Amygdala (tissue), 56 donors: ENCODE measurements at places on chromosomes 5 and 9.
A peak's percentile ranks its signal among the peaks of the same experiment; 100 is the strongest.

- no peak for DNase-seq
Measured at GRCh38 chr9:137645211-137645610, 26.4 kb downstream of the EHMT1 start.

DNA sequence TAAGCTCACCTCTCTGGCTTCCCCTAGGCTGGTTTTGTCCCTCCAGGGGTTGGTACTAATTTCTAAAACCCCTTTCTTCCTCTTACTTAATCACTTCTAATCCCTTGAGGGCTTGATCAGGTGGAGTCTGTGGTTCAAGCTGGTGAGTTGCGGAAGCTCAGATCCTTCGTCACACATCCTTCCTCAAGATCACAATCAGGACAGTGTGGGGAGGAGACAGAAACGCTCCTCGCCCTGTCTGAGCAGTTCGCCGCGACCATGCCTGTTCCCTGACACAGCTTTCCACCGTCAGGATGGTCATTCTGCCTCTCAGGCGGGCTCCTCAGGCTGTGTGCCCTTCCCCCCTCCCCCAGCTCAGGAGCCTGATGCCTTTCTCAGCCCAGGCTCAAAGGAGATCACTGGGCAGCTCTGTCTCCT is 24.3 kb downstream of the CPLX2 start:
- no peak for DNase-seq

GRCh38 chr5:61679562-61679961 is 347.5 kb downstream of the ZSWIM6 start:
- no peak for DNase-seq

DNA sequence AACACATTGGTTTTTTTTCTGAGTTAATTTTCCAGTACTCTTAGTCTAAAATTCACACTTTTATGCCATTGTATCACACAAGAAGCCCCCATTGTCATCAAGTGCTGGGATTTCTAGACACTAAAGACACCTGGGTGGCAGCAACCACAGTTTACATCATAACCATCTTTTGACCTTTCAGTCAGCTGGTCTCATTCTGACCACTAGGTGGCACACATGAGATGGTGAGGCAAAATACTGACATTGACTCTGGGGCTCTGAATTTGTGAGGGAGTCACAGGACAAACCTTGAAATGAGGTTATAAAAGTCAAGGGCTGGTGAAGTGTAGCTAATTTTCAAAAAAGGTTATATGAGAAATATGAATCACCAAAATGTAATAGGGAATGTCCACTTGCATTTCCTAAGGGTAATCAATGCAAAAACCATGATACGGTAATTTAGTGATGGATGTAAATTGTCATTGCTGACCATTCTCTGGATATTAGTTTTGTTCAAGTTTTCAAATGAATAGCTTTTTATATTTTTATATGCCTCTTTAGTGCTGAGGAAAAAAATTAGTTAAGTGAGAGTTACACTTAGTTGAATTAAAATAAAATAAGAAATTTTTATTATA is 229.4 kb downstream of the DMAC1 start:
- DNase-seq: peak; percentile 21

DNA sequence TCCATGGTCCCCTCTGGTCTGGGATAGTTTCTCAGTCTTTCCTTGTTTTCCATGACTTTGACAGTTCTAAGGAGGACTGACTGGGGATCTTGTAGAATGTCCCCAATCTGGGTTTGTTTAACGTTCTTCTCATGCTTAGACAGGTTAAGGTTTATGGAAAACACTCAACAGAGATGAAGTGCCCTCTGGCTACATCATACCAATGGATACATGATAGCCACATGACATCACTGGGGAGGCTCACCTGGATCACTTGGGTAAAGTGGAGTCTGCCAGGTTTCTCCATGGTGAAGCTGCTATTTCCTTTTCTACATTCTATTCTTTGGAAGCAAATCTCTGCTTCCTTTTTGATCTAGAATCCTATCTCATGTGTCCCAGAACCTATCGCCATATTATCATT is 23.8 kb upstream of the ALDH1B1 start:
- DNase-seq: no peak

DNA sequence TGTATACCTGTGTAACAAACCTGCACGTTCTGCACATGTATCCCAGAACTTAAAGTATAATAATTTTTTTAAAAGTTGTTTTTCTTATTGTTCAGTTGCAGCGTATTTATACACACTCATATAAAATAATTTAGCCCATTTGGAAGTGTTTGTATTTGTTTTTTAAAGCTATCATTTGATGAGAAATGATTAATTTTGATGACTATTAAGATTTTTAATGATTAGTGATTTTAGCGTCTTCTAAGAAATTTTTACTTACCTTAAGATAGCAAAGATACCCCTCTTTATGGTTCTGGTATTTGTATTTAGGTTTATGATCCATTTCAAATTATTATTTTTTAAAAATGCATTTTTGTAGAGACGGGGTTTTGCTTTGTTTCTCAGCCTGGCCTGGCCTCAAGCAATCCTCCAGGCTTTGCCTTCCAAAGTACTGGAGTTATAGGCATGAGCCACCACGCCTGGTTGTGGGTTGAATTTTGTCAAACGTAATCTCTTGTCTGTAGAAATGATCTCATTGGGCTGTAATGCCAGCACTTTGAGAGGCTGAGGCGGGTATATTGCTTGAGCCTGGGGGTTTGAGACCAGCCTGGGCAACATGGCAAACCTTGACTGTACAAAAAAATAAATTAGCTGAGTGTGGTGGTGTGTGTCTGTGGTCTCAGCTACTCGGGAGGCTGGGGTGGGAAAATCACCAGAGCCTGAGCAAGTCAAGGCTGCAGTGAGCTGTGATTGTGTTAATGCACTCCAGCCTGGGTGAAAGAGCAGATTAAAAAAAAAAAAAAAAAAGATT is 26.9 kb downstream of the CSNK1G3 start:
- no peak for DNase-seq

DNA sequence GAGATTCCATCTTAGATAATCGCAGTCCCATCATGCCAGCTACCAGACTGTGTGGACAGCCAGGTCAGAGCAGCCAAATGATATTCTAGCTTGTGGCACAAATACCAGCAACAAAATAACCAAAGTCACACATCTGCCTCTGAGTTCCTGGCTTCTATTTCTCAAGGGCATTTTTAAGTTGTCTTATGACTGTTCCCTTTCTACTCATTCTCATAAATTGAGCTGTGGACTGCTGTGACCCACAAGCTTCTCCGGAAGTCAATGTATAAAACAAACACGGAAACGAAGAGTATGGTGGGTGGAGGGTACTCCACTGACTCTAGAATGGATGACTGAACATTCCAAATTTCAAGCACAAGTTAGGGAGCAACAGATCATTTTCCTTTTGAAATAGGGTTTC is 43.9 kb downstream of the PDCD1LG2 start:
- DNase-seq: no peak

GRCh38 chr9:83622939-83623678 is at the start of gene IDNK:
Gene IDNK, plus strand, starts transcription at chr9:83623143. Its CDS starts 29 bp downstream, at chr9:83623172.
- peak; percentile 71 for DNase-seq

DNA sequence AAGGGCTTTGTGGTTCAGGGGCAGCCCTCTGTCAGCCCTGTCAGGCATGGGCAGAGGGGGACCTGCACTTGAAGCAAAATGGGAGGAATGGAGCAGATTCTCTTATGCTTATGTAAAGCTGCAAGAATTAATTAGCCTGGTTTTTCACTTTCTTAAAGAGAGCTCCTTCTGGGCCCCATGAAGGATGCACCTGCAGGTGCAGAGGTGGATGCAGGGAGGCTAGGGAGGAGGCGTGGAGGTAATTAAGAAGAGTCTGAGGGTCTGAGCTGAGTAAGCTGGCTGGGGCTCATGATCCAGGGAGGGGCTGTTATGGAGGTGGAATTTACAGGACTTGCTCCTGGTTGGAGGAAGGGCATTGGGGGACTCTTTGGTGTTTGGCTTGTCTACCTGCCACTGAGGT is 22.0 kb downstream of the NSG2 start:
- DNase-seq: no peak

DNA sequence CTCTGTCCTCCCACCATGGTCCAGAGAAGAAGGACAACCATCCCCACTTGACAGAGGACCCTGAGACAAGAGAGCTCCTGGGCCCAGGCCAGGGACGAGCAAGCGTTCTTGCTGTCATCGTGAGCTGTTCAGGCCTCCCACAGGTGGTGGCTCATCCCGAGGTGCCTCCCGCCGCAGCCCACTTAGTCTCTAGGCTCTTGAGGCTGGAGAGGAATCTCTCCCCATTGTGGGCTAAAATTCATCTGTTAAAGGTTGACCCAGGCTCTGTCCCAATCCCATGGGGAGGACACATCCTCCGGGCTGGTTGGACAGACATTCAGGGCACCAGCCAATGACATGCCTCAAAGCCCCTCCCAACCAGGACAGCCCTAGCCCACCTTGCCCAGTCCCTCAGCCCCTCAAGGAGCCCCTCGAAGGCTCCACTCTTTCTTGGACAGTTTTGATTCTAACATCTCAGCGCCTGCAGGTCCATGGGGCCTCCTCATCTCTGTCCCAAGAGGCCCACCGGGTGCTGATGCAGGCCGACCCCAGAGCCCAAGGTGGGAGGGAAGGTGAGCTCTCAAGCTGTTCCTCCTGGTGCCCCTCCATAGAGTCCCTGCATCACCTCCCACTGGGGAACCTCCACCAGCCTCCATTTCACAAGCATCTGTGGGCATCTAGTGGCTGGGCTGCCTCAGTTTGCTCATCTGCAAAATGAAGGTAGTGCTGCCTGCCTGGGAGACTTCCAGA is 52.9 kb downstream of the BARX1 start:
- no peak for DNase-seq

DNA sequence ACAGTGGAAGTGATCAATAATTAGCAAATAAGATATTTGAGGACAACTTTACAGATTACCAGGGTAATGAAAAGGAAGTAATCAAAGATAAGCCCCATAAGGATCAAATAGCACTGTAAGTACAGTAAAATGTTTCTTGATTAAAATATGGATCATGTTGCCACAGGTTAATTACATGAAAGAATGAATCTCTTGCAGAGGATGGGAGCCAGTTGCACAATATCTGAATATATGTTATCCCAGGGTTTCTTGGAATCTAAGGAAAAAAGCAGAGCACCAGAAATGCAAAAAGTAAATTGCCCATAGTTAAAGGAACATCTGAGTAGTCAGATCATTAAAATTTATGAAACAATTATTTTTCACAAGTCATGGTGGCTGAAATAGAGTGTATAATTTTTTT is 13.8 kb upstream of the SRP19 start:
- no peak for DNase-seq

DNA sequence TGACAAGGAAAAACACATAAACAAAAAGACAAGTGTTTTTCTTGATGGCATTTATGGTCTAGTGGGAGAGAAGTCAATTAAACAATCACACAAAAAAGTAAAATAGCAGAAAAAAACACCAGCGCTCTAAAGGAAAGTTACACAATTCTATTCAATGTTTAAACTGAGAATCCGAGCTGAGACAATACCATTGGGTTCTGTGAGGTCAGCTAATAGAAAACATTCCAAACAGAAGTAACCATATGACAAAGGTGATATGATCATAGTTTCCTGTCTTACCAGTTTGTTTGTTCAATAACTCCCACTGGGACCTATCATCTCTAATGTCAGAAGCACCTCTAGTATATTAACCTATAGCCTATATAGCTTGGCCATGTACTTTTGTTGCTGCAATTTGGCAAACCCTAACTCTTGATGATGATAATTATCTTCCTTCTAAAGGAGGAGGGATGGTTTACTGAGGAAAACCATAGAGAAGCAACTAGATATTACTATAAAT is 1030.0 kb downstream of the CDH12 start:
- no peak for DNase-seq

GRCh38 chr9:4740638-4741364 is at the start of gene AK3:
Gene AK3, minus strand, starts transcription at chr9:4741202. Its CDS starts 115 bp downstream, at chr9:4741087.
- DNase-seq: peak; percentile 26

GRCh38 chr9:89168901-89169813 is 9.5 kb downstream of the SHC3 start:
- no peak for DNase-seq

DNA sequence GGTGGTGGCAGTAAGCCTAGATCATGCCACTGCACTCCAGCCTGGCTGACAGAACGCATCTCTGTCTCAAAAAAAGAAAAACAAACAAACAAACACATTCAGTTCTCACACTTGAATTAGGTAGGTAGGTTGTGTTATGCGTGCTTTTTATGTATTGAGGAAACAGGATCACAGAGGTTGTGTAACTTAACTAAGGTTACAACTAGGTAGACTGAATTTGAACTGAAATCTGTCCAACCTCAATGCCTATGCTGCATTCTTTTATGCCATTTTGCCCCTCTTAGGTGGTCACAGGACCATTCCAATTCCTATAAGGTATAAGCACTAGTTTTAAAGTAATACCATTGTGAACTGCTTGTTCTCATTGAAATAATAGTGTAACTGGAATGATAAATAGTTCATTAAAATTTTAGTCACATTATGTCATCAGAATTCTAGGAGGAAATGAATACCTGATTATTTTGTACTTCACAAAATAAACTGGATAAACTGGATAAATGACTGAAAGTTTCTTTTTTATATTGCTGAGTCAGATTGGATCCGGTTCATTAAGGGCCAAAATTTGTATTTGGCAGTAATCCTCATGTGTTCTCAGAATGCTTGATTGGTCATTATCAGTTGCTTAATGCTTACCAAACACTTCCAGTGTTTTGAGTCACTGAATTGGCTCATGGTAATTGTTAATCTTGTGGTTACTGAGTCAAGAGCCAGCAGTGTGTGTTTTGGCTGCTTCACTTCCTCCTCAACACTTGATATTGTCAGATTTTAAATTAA is 7.1 kb downstream of the UBAP1 start:
- DNase-seq: no peak

GRCh38 chr9:91245431-91246313 is 116.0 kb downstream of the AUH start:
- no peak for DNase-seq

DNA sequence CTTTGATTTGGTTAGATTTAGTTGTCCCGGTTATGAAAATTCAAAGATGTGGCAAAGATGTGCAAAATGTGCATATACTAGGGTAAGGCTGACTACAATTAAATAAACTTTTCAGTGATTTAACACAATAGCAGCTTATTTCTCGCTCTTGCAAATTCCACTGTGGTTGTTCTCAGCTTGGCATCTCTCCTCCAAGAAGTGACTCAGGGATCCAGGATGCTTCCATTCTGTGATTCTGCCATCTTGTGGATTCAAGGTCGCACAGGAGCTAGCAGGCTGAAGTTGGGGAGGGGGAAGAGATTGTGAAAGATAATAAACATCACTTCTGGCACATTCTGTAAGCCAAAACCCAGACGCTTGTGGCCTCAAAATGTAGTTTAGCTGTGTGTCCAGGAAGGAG is 60.1 kb upstream of the TGFBR1 start:
- DNase-seq: no peak

GRCh38 chr9:5622016-5622415 is 6.9 kb upstream of the RIC1 start:
- no peak for DNase-seq

DNA sequence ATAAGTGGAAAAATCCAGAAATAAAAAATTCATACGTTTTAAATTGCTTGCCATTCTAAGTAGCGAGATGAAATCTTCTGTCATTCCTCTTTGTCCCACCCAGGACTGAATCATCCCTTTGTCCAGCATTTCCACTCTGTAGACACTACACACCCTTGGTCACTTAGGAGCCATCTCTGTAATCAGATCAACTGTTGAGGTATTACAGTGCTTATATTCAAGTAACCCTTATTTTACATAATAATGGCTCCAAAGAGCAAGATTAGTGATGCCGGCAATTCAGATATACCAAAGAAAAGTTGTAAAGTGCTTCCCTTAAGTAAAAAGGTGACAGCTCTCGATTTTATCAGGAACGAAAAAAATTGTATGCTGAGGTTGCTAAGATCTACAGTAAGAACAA is 60.4 kb downstream of the TRIM36 start:
- no peak for DNase-seq
